Activated T-helper 2 cell treated with anti-CD3 and anti-CD28 coated beads, Interferon-gamma antibody, Interleukin-2, Interleukin-4, amounts not matched to agents 10 μg/mL and 5 μg/mL and 100 μg/mL, durations not matched to agents 14 hours and 24 hours and 36 hours (primary cell): ENCODE measurements at places on chromosomes 5 and 9. TPM values are rescaled to one million over a fixed set of nuclear protein-coding genes. Genes with fewer than 3 reads are reported as not detected.

Gene SLC28A3
- 0.37 and 0.55 TPM in 2 replicates for total RNA-seq

Gene POLR3G
- total RNA-seq = 17.1 and 18.6 TPM in 2 replicates

GRCh38 chr5:124859027-124859426, 112.6 kb upstream of the ZNF608 start:
- no peaks in the 10 kb centered on the region for H3K4me1 ChIP-seq
- no peaks in the 10 kb centered on the region for H3K36me3 ChIP-seq
- DNase-seq = no peak
- no peak overlapping the region for H3K27ac ChIP-seq

GRCh38 chr5:33223563-33224284, 217.0 kb upstream of the TARS1 start:
- no peak overlapping the region for H3K27ac ChIP-seq
- no peak for DNase-seq
- H3K27me3 ChIP-seq = no peaks in the 10 kb centered on the region
- H3K4me1 ChIP-seq = no peaks in the 10 kb centered on the region
- H3K36me3 ChIP-seq = no peaks in the 10 kb centered on the region
- H3K4me3 ChIP-seq = no peak overlapping the region

DNA sequence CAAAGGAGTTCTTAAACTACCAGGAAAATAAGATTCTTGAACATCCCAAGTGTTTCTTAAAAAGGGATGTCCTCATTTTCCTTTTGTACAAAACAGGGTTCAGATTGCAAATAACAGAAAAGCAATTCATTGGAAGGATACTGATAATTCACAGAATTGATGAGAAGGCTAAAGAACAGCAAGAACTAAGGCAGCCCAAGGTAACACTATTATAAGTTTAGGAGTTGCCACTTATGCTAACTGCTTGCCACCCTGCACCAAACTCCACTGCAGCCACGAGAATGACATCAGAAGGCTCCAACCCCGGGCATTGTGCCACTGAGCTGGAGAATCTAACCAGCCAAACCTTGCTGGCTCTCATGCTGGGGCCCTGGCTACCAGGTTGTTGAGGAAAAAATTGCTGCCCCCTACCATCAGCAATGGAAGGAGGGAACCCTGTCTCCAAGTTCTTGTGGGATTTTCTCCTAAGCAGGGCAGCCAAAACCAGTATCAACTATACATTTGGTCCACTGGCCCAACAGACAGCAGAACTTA, 123.4 kb downstream of the ARL15 start:
- H3K27me3 ChIP-seq = no peaks in the 10 kb centered on the region
- no peak overlapping the region for H3K4me3 ChIP-seq
- H3K27ac ChIP-seq = no peak overlapping the region
- DNase-seq = no peak

GRCh38 chr5:59423021-59423420, 470.5 kb downstream of the PDE4D start:
- H3K4me1 ChIP-seq = no peaks in the 10 kb centered on the region
- H3K27me3 ChIP-seq = peaks cover 2% of the 10 kb centered on the region
- H3K4me3 ChIP-seq = no peak overlapping the region
- no peaks in the 10 kb centered on the region for H3K36me3 ChIP-seq
- H3K27ac ChIP-seq = no peak overlapping the region

GRCh38 chr9:93591301-93592007, 15.1 kb downstream of the PHF2 start:
- DNase-seq = no peak
- peaks cover 13% of the 10 kb centered on the region for H3K4me1 ChIP-seq
- no peak overlapping the region for H3K4me3 ChIP-seq
- no peaks in the 10 kb centered on the region for H3K27me3 ChIP-seq

GRCh38 chr9:120951960-120952618, 25.5 kb upstream of the TRAF1 start:
- H3K27me3 ChIP-seq = peaks cover 2% of the 10 kb centered on the region
- no peak overlapping the region for H3K27ac ChIP-seq
- H3K4me3 ChIP-seq = no peak overlapping the region
- no peaks in the 10 kb centered on the region for H3K36me3 ChIP-seq
- no peaks in the 10 kb centered on the region for H3K4me1 ChIP-seq
- DNase-seq = no peak
